Kidney epithelial cell (primary cell): ENCODE measurements at places on chromosomes 2 and 18.

DNA sequence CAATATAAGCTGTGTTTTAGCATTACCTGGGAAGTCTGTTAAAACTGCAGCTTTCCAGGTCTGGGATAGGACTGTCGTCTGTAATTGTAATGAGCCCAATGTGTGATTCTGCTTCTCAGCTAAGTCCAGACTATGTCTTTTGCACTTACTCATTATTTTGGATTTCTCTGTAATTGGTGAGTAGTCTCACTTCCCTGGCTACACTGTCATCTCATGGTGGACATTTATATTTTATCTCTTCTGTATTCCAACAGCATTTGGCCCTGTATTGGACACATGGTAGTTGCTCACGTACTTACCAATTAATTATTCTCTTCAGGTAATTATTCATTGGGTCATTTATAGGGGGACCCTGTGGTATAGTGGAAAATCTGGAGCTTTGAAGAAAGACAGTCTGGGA, 28.0 kb downstream of the LHCGR start:
- no peak for DNase-seq

DNA sequence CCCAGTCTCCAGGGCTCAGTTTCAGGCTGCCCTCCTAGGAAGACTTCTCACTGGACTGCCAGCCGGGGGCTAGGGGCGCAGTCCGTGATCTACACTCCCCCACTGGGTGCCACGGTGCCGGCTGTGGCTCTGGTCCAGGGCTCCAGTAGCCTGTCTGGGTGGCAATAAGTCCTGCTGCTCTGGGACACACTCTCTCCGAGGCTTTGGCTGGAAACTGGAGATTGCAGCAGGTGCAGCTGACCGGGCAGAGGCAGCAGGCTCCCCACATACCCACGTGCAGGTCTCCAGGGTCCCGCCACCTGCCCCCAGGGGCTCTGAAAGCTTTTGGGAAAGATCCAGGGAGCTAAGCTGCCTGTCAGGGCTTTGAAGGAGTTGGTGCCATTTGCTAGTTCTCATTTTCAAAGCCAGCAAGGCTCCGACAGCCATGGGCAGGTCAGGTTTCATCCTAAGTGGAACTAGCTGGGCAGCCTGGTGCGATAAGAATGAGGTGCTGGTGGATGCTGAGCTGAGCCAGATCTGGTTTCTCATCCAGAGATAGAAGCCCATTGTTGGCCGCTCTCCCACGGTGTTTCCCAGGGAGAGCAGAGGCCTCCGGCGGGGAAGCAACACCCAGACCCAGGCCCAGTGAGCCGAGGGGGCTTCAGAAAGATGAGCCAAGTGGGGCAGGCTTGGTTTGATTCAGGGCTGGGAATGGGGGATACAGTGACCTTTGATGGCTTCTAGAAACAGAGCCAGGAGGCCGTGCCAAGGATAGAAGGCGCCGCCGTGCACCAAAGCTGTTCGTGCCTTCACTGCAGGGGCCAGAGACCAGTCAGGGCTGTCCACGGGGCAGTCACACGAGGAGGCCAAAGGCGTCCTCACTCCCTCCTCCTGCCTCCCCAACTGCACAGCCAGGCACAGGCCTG, 141.7 kb upstream of the GPC1 start:
- no peak for DNase-seq

DNA sequence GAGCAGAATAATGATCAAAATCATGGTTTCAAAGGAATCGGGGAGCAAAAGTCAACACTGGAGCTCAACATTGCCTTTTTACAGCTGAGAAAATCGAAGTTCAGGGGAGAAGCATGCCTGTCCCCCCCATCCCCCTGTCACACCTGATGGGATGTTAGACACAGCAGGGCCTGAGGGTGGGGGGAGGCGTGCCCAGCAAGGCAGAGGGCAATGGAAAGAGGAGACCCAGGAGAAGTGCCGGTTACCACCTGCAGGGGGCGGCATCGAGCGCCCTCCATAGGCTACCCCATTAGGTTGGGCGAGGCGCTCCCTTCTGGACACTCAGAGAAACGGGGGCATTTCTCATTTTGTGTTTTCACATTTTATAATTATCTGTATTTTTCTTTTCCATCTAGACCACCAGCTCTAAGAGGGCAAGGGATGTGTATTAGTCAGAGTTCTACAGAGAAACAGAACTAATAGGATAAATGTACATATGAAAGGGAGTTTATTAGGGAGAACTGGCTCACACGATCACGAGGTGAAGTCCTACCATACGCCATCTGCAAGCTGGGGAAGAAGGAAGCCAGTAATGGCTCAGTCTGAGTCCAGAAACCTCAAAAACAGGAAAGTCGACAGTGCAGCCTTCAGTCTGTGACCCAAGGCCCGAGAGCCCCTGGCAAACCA, 271.3 kb downstream of the LRATD1 start:
- no peak for DNase-seq

- no peak for DNase-seq
These were observed 55.6 kb downstream of the INPP5D start for GRCh38 chr2:233115741-233116140.

DNA sequence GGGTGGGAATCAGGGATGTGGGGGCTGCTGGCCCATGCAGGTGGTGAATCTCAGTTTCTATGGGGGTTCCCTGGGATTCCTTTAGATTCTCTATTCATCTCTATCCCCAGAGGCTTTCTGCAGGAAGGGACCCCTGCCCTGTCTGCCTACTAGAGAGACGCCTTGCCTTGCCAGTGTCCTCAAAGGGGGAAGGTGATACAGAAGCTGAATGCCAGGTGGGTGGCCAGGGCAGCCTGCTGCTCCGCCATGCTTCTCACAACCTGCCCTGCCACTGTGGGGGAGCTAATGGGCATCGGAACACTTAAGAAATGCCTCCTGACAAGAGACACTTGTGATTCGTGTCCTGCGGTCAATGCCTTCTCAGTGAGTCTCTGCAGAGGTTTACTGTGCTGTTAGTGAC, 368.4 kb downstream of the EN1 start:
- DNase-seq, result no peak

DNA sequence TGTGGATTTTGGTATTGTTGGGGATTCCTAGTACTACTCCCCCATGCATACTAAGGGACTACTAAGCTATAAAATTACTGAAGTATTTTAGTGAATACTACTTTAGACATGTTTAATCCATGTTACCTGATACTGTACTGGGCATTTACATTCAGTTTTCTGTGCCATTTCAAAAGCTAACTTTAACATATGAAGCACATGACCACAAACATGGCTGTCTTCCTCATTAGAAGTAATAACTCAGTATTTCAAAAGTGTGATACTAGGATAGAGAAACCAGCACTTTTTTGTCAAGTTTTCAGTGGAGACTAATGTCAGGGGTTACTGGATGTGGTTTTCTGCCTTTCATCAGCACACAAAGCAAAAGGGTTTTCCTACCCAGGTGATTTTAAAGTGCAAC, 27.9 kb downstream of the WDR33 start:
- DNase-seq, result no peak

DNA sequence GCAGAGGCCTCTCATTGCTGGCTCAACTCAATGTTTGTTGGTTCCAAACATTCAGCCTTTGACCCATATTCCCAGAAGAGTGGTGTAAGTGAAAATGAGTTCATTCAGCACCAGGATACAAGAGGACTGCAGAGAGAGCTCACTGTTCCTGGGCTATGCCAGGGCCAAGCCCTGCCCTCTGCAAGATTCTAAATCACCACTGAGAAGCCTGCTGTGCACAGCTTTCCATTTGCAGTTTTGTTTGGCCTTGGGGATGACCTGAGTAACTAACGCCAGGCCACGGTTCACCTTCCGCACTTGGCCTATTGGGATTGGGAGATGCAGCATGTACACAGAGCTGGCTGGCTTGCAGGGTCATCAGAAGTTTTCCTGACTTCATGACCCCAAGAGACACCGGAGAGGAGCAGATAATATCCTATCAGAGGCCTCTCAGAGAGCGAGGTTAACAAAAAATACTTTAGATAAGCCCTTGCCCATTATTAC, 12.6 kb downstream of the GKN1 start:
- DNase-seq, result no peak

- no peak for DNase-seq
These were observed 9.6 kb downstream of the HAUS1 start for GRCh38 chr18:46113751-46114150.

DNA sequence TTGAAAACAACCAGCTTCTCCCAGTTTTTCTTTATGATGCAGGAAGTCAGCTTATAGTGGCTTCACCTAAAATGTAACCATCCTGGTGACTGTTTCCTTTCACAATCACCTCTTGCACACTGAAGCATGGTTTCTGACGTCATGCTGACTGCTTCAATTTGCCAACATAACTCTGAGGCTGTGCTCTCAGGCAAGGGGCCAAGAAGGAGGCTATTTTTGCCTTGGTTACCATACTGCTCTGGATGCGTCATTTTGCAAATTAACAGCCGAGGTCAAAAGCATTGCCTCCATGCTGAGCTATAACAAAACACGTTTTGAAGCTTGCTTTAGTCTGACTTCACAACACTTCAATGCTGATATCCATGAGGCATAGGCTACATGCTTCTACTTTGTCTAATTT, 397.8 kb downstream of the METTL4 start:
- DNase-seq, result no peak

GRCh38 chr2:10447300-10447894, 730 bp downstream of the ODC1 start:
- no peak for DNase-seq
